Stimulated activated CD4-positive, alpha-beta T cell treated with anti-CD3 and anti-CD28 coated beads, Interleukin-1b, Interleukin-23, amount 100 ng/mL, for 1 hour (primary cell): ENCODE measurements at places on chromosomes 4 and X.

DNA sequence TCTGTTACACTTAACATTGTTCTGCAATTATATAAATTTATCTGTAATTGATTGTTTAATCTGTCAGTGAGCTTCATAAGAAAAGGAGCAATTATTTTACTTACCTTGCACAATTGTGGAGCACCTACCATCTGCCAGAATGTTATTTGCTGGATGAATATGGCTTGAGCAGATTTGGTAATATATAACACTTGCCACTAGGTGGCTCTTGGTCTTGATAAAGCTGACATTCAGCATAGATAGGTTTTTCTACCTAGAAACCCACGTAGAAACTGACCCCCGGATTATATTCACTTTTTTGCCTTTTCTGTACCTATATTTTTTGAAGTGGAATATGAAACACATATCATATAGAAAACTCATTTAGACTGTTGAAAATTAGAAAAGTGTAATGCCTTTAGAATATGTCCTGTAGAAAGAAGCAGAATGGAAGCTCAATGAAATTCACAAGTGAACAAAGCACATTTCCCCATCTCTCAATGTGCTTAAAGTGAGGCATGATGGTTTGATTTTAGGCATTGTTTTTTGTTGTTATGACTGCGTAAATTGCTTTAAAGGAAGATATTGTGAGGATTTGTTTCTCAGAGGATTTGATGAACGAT, 9.5 kb downstream of the RBPJ start:
- no peak for DNase-seq

- no peak for DNase-seq
Observed at GRCh38 chrX:31124536-31124935, 52.7 kb upstream of the FTHL17 start.

DNA sequence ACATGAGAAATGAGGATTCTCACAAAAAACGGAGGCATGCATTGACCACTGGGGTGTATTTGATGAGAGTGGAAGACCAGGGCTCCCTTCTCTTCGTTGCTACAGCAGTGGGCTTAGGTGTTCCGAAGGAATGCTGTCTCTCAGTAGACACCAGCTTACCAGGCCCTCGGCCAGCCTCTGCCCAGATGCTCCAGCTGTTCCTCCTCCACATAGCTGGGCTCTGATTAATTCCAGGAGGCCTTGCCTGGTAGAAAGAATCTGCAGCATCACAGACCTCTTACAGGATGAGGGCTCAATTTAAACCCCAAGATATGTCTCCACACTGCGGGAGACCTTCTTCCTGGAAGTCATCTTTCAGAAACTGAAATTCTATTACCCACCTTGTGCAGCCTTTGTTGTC, 346.6 kb upstream of the TENM3 start:
- no peak for DNase-seq

DNA sequence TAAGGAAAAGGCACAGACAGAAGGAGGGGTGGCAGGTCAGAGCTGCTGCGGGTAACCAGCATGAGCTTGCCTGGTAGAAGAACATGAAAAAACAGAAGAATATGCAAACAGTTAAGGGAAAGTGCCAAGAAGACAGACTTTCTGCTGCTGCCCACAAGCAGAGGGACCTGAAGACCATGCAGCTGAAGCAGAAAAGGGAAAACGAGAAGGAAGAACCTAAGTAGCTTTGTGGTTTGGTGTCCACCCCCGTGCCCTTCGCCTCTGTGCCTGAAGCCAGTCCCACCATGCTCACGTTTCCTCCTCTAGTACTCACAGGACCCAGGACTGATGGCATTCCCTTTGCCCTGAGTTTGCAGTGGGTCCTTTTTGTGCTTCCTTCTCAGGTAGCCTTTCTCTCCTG, 62.8 kb downstream of the UBA6 start:
- DNase-seq: no peak

DNA sequence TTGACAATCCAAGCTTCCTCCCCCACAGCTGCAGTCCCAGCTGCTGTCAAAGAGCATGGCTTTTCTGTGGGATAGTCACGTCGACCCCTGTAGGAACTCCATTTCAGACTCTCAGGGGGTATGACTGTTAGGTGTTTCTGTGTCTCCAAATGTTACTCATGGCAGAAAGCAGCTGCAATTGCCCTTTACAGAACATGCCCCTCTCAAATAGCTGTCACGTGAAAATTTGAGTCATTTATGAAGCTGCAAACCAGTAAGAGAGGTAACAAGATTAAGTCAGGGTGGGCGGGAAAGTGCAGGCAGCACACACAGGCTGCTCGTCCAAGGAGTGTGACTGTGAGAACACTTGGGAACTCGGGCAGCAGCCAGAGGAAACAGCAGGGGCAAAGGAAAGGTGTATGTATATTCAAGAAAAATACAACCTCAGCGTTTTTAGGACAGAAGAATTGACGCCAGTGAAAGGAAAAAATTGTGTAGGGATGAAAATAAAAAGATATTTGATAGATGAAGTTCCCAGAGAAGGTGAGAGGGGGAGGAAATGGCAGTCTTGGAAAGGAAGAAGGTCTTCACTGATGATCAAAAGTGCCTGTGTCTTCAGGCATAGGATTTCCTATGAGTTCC, 66.5 kb upstream of the TMEM184C start:
- no peak for DNase-seq

- no peak for DNase-seq
Observed at GRCh38 chrX:38095971-38096529, 89.7 kb downstream of the SYTL5 start.

GRCh38 chrX:109954955-109955354, 48.0 kb upstream of the TMEM164 start:
- no peak for DNase-seq

DNA sequence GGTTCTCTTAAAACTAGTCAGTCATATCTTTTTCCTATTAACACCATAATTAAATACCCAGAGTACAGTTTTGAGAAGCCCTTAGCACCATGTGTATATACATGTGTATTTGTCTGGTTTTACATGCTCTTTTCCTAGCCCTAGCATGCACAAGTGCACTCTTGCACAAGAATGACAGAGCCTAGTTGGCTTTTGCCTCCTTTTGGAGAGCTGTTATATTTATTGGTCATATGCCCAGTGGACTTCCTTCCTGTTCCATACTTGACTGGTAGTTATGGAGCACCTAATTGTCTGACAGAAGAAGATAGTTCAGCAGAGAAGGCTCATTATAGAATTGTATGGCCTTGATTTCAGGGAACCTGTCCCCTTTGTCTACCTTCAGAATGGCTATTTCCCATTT, 155.6 kb downstream of the ARX start:
- DNase-seq: no peak

GRCh38 chr4:154009191-154009590, 220.3 kb upstream of the SFRP2 start:
- no peak for DNase-seq

DNA sequence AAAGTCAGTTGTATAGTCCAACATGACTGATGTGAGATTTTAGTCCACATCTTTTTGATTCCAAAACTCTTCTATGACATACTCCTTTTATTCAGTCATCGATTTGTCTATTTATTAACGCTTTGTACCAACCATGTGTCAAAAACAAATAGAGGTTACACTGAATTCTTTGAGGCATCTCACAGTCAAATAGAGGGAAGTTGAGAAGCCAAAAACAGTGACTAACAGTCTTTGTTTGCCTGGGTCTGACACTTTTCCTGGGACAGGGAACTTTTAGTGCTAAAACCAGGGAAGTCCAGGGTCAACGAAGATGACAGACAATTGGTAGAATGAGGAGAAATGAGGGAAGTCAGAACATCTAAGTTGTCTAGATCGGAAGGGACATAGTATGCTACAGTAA, 169.9 kb upstream of the HS3ST1 start:
- DNase-seq: no peak

- DNase-seq: no peak
Observed at GRCh38 chr4:38560768-38561558, 103.0 kb upstream of the KLF3 start.

DNA sequence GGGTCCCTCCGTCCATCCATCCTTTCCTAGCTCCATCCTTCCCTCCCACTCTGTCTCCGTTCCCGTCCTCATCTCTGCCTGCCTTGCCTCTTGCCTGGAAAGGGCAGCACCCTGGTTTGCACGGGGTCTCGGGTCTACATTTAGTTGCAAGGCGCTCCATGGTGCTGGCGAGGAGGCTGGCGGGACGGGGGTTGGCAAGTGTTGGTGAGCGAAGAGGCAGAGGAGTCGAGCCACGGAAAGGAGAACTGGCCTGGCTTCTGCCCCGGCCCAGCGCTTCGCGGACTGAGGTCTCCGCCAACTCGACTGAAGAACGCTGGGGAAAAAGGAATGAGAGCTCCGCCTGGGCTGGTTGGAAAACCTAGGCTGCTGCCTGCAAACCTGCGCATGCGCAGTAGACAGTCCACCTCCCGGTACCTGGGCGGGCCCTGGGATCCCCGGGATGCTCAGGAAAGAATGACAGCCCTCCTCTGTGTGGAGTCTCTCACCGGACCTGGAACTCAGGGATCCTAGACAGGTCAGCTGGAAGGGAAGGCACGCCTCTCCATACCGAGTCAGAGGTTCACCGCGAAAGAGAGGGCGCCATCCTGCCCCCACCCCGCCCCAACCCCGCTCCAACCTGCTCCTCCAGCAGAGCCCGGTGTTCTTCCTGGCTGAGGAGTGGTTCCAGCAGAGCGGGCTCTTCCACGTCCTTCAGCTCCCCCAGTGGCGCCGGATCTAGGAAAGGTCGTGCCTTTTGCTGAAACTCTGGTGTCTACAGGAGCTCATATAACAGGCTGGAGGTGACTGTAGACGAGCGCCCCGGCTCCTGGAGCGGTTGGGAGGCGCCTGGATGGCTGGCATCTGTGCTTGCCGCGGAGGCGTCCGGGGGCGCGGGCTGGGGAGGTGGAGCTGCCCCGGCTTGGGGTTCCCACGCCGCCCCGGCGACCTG, 6.0 kb downstream of the FRG2 start:
- no peak for DNase-seq

- DNase-seq: no peak
Observed at GRCh38 chr4:140609548-140610425, 41.0 kb upstream of the UCP1 start.

DNA sequence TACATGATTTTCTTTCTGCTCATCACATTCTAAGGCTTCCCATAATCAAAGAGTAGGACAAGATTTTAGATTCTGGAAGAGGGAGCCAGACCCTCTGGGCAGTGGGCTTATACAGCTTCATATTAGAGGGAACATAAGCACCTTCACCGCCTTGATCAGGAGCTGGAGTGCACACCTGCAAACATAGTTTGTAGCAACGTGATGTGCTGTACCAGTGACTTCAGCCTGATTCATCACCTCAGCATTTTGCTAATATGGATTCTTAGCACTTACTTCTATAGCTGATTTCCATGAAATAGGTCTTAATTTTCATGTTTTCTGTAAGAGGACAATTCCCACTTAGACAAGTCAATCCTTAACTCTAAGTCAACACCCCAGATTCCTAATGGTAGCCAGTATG, 36.7 kb downstream of the PCDH18 start:
- DNase-seq: no peak

DNA sequence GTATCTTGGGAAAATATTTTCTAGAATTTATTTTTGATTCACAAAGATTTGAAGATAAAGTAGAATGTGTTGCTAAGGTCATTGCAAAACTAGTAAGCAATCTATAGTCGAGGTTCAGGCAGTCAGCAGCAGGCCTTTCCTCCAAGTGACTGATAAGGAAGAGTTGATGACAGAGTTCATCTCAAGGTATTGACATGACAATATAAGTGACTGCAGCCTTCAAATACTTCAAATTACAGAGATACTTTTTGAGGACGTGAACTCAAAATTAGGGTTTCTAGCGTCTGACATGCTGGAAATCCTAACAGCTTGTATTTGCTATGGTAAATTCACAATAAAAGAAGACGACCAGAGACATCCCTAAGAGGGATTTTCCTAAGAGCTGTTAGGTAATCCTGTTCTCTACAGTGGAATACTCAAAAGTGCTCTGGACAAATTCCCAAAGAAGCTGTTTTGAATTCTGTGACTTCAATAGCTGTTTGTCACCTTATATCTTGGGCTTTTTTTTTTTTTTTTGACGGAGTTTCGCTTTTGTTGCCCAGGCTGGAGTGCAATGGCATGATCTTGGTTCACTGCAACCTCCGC, 7.4 kb downstream of the ARHGAP10 start:
- DNase-seq: no peak

- DNase-seq: no peak
Observed at GRCh38 chrX:38018766-38019425, 12.5 kb downstream of the SYTL5 start.

GRCh38 chrX:71224098-71224708, 1.2 kb downstream of the GJB1 start:
- no peak for DNase-seq

GRCh38 chr4:77920371-77920770, 57.7 kb downstream of the MRPL1 start:
- DNase-seq: no peak

GRCh38 chrX:15873566-15873965, 19.0 kb upstream of the AP1S2 start:
- no peak for DNase-seq

DNA sequence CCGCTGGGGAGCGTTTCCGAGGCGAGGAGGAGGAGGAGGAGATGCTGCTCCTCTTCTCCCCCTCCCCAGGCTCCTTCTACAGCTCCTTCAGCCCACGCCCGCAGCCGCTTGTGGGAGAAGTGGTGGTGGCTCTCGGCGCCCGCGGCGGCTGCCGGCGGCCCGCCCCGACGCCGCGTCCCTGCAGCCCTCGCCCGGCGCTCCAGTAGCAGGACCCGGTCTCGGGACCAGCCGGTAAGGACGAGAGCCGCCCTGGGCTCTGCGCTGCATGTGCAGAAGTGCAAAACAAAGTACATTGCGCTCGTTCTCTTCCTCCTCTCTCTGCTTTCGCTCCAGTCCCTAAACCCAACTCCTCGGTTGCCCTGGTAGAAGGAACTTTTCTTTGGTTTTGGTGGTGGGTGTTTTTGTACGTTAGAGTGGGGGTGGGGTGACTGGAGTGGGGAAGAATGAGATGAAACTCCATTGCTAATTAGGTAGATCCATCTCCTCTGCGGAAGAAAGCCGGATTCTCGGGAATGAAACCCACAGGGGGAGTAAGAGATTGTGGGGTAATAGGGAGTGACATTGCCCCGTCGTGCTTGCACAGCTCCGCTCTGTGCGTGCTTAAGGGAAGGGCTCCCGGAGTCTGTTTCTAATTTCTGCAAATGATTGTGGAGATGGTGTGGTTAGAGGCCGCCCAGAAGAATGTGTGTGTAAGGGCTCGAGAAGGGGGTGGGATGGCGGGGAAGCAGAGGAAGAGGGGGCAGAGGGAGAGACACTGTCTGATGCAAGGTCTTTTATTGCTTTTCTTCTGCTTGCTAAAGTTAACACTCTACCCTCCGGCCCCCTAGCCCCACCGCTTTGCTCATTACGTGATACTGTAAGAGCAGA, 677 bp downstream of the PTPN13 start:
- DNase-seq: no peak

GRCh38 chr4:41646862-41647261, 101.7 kb downstream of the PHOX2B start:
- no peak for DNase-seq

DNA sequence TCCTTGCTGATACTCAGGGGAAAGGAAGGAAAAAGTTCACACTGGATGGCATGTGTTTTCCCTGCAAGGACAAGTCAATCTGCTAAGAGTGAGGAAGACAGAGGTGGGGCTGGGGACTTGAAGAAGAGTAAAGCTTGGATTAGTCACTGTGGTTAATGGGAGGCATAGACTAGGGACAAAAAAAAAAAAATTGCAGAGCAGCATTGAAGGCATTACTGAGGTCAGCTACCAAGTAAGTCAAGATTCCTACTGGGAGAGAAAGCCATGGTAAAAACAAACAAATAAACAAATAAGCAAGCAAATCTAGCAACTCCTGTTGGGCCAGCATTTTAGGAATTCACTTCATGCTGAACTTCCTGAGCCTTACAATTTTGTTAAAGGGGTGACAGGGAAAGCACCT, 58.2 kb upstream of the GPC4 start:
- DNase-seq: no peak

- no peak for DNase-seq
Observed at GRCh38 chrX:115423086-115423485, 133.6 kb downstream of the LUZP4 start.
